ENCODE measurements at places on chromosomes 4 and X.

DNA sequence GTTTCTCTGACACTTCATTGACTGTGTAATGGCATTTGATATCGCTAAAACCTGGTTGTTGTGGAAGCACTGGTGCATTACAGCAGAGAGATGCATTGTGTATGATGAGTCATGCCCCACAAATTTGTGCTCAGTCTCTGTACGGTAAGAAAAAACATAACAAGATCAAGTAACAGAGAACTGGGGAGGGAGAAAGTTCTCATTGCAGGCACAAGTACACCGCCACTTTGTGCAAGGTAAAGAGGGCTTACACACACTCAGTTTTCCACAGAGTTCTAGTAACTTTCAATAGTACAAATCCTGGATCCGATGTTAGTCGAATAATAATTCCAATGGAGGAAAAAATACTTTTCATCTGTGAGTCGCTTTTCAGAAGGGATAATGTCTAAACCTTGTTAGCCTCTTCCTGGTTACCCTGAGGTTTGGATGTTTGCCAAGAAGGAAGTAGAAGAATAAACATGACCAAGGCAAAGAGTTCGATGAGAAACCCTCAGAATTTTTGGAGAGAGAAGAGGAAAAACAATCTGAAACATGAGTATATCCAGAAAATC lies 512.5 kb upstream of the SLIT2 start:
- peak; percentile 75 for DNase-seq

DNA sequence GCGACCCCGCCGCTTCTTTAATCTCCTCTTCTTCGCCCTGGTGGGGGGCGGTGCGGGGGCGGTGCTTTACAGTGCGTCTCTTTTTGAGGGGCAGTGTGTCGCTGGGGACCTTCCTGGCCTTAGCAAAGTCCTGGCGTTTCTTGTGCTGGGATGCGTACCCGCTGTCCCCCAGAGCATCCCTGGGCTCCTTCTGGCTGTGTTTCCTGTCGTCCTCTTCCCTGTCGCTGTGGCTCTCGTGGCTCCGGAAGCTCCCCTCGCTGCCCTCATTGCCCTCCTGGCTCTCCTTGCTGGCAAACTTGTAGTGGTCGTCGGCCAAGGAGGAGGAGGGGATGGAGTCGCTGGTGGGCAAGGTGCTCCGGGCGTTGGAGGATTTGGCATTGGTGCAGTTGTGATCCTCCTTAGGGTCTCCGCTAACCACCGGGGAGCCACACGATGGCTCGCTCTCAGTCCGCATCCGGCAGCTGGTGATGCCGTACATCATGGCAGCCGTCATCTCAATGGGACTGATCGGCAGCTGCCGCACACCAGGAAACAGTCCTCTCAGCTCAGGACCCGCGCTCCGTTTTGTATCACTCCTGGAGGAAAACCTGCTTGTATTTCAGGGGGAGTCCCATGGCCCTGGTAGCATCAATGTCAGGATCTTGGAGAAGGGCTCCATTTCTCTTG lies 30.4 kb upstream of the TMSB15A start:
- DNase-seq: no peak

DNA sequence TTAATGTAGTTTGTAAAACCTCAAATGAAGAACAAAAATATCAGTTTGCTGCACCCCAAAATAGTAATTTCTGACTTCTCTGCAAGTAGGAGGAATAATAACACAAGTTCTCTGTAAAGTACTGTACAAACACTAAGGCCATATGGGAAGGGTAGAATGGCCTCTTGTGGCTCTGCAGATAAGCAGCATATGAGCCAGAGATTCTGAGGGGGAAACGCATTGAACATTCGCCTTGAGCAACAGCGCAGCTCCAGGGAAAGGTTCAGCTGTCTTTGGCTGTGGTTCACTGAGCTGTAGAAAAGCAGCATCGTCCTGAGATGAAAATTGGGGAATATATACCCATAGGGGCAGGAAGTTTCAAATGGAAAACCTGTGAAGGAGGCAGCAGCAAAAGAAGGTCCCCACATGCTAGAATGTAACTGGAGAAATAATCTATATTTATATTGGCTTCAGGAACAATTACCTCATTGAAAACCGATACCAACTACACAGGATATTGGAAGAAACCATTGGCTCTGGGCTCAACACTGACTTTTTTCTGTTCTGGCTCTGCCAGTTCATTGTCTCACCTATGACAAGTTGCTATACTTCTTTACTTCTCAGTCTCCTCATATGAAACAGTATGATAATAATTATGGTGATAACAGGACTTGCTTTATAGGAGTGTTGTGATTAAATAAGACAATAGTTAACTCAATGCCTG lies 357.6 kb upstream of the CPEB2 start:
- DNase-seq: no peak

DNA sequence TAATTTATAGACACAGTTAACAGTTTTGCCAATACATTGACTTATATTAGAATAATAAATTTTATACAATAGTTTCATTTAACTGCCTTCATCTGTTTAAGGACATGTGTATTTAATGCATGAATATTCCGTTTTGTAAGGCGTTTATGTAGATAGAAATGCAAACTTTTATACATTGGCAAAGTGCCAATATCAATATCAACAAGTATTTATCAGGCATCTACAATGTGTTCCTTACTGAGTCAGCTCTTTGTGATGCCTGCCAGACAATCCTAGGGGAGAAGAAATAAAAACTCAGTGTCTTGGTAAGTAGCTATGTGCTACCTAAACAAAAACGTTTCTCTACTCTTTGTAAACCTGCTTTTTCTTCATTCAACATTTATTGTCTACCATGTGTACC lies 1142.2 kb downstream of the C4orf33 start:
- DNase-seq: no peak

GRCh38 chrX:71103110-71103983 lies 3.2 kb downstream of the CXorf65 start:
- DNase-seq: no peak

GRCh38 chr4:142817442-142817841 lies 28.7 kb downstream of the INPP4B start:
- peak; percentile 87 for DNase-seq

GRCh38 chr4:39037941-39038340 lies 5.7 kb upstream of the TMEM156 start:
- DNase-seq: no peak

- no peak for DNase-seq
Observed at GRCh38 chr4:56466910-56467283, 520 bp upstream of the SRP72 start.

- no peak for DNase-seq
Observed at GRCh38 chrX:108245462-108245861, 153.9 kb downstream of the ATG4A start.

- DNase-seq: no peak
Observed at GRCh38 chr4:185190306-185190856, 13.4 kb downstream of the CFAP97 start.

DNA sequence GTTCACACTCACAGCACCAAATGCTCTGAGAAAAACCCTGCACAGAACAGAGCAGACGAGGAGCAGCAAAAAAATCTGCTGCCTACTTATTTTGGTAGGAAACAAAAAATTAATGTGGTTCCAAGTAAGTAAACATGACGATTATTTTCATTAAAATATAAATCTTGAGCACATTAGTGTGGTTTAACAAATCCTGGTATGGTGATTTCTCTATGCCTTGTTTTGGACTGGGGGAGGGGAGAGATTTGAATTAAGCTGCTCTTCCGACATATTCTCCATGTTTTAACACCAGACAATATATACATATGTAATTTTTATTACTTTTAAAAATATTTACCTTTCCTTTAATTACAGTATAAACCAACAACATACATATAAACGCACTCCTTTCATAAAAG lies 1.8 kb downstream of the CAMK2D start:
- DNase-seq: no peak

DNA sequence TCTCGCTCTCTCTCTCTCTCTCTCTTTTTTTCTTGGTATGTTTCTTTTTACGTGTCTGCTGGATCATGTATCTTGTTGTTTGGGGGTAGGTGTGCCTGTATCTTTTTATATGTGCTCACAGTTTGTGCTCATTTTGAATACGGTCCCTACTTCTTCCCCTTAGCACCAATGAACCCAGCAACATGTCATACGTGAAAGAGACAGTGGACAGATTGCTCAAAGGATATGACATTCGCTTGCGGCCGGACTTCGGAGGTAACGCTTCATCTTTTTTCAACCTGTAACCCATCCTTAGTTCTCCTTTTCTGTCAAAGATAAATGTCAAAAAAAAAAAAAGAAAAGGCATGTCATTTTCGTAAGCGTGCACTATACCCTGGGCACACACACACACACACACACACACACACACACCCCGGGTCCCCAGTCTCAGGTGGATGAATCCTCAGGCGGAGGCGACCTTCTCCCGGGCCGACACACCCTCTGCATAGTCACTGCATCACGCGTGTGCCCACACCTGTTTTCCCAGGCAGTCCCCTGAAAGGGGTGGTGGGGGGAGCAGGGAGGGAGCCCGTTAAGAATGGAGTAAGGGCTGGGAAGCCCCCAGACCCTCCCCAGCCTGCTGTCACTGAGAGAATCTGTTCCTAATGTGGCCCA lies 511 bp downstream of the GABRB1 start:
- DNase-seq: no peak

DNA sequence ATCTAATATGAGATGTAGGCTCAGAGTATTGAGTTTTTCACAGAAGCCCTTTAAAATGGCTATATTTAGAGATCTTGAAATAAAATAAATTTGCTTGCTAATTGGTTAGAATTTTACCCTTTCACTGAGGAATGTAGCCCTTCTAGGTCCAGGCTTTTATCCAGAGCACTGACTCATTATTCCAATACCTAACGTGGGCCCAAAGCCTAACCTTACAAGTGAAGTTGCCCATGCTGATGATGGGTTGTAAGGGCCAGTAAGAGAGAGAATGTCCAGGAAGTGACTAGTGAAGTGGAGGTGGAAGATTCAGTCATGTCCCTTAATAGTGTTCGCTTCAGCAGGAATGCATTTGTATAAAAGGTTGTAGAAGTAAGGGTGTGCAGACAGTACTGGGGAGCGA lies 155.9 kb downstream of the STIM2 start:
- DNase-seq: no peak

GRCh38 chr4:72016011-72016410 lies 15.8 kb upstream of the NPFFR2 start:
- no peak for DNase-seq

GRCh38 chr4:162803378-162803777 lies 363.3 kb downstream of the NAF1 start:
- DNase-seq: no peak

- DNase-seq: no peak
Observed at GRCh38 chrX:153669901-153670731, 3.5 kb downstream of the PNCK start.

GRCh38 chrX:109841257-109841656 lies 108.2 kb upstream of the ACSL4 start:
- no peak for DNase-seq

GRCh38 chrX:15500497-15500966 lies at the start of gene BMX:
Gene BMX (plus strand): TSS chrX:15500807. CDS start chrX:15508354, 7,547 bp downstream.
- DNase-seq: no peak

DNA sequence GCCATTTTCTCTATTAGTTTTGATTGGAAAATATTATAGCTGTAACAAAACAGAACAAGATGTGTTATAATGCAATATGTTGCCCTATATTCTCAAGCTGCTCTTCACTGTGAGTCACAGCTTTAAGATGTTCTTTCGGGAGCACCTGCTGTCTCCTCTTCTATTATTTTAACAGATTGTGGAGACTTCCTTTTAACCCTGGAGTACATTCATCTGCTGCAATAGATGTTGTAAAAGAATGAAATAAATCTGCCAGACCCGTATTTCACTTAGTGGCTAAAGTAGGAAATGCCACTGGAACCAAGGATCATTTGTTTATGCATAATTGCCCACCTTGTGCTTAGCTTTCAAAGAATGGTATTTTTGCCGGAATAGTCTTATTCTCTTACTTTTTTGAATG lies 11.1 kb downstream of the LSM6 start:
- DNase-seq: no peak

- peak; percentile 14 for DNase-seq
Observed at GRCh38 chr4:72084587-72085011, 52.8 kb downstream of the NPFFR2 start.

- peak; percentile 62 for DNase-seq
Observed at GRCh38 chrX:51876441-51876840, 17.0 kb upstream of the MAGED1 start.

GRCh38 chrX:130111220-130112154 lies 1.2 kb upstream of the ELF4 start:
- peak; percentile 11 for DNase-seq

- DNase-seq: no peak
Observed at GRCh38 chrX:123475068-123475724, 257.7 kb downstream of the THOC2 start.

- DNase-seq: no peak
Observed at GRCh38 chrX:28590396-28590795, 3.1 kb downstream of the IL1RAPL1 start.

- DNase-seq: no peak
Observed at GRCh38 chr4:99078336-99078735, 10.3 kb downstream of the ADH5 start.

GRCh38 chrX:154655786-154656185 lies 2.4 kb upstream of the CTAG2 start:
- no peak for DNase-seq

GRCh38 chr4:101284546-101284945 lies 62.8 kb downstream of the PPP3CA start:
- DNase-seq: no peak

All from NCI-H226 (cell line).